ENCODE measurements at places on chromosomes 3 and 15.

- DNase-seq = no peak
Measured at GRCh38 chr3:194278186-194278845, 72.8 kb downstream of the CPN2 start.

- DNase-seq = no peak
Measured at GRCh38 chr3:152079980-152080379, 188.7 kb upstream of the MBNL1 start.

DNA sequence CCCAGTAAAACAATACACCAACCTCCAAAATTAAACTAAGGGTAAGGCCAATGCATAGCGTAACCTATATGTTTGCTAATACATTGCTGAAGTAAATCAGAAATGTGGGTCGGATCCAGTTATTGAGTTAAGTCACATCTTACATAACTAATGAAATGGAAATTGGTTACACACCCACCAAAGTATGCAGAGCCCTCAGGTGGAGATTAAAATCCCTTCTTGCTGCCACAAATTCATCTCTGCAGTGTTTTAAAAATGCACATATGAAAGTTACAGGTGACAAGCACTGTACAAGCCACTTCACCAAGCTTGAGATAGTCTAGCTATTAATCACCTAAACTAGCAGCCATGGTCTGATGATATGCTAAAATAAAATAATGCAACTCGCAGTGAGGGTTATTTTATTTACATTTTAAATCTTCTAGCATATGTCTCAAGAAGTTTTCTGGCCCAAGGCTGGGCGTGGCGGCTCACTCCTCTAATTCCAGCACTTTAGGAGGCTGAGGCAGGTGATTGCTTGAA lies 130.6 kb downstream of the AQP9 start:
- no peak for DNase-seq

- no peak for DNase-seq
Measured at GRCh38 chr15:70493787-70494516, 269.4 kb downstream of the UACA start.

DNA sequence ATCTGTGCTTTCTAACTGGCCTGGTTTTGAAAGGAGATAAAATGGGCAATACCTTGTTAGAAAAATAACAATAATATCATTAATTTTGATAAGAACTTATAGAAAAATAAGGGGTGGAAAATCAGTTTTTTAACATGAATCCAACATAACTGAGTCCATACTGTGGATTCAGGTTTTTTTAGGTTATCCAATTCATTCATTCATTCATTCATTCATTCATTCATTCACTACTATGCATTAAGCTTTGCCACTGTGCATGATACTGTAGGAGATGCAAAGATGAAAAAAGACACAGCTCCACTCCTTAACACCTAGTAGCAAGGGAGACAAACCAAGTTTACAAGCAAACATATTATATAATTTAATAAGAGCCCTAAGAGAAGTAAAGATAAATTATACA lies 97.0 kb upstream of the TNIK start:
- no peak for DNase-seq

DNA sequence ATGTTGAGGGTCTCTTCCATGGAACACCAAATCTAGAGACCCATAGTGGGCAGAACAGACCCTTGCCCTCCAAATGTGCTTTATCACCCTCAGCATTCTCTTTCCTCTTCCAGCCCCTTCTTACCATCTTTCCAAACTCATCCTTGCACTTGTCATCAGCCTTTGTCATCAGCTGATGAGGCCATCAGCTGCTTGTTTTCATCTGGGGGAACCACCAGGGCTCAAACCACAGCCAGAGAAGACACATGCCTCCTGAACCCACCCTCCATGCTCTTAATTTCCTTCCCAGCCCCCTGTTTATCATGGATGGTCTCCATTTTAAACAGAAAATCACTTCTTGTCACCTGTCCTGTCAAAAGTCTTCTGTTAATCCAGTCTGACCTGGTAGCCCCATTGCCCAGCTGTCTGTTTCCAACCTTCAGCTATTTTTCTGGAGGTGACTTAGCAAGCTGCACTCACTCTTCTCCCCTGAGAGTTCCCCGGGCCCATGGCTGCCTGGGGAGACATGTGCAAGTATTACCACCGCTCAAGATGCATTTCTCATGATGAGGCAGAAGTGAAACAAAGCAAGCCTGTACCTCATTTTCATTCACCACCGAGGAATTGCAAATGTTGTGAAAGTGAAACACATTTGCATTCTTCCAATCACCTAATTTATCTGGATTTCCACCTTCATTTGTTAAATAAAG lies 14.7 kb upstream of the SYNM start:
- no peak for DNase-seq

GRCh38 chr3:125107861-125108567 lies 52.2 kb upstream of the HEG1 start:
- DNase-seq = peak; percentile 42

DNA sequence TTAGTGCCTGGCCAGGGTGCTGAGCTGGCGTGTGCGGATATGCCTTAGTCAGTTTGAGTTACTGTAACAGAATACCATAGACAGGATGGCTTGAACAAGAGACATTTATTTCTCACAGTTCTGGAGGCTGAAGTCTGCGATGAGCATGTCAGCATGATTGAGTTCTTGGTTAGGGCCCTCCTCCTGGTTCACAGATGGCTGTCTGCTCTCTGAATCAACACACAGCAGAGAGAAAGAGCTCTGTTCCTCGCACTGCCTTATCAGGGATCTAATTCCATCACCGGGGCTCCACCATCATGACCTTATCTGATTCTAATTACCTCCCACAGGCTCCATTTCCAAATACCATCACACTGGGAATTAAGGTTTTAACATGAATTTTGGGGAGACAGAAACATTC lies 386.6 kb upstream of the DPH6 start:
- DNase-seq = no peak

DNA sequence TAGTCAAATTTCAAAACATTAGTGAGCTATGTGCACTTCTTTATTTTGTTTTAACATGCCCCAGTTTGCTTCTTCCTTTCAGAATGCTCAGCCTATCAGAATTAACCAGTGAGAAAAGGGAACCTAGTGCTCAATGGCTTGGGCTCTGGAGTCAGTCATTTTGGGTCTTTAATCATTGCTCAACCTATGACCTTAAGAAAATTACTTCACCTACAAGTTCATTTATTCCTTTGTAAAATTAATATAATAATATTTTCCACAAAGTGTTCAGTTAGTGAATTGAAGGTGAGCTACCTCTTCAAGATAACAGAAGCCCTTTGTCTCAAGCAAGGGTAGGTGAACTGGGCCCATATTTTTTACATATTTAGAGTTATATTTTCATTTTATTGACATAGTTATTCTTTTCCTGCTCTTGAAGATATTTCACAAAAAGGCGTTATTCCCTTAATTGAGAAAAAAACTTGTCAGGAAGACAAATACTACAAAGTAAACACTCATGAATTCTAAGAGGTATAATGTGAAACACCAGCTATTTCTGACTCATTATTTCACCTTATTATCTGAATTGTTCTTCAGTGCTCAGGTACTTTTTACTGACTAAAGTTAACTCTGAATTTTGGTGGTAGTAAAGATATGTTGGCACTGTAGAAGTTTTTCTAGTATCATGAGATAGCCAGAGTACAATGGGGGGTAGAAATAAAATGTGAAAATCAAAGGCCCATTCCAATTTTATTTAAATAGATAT lies 415.5 kb downstream of the NAALADL2 start:
- no peak for DNase-seq

DNA sequence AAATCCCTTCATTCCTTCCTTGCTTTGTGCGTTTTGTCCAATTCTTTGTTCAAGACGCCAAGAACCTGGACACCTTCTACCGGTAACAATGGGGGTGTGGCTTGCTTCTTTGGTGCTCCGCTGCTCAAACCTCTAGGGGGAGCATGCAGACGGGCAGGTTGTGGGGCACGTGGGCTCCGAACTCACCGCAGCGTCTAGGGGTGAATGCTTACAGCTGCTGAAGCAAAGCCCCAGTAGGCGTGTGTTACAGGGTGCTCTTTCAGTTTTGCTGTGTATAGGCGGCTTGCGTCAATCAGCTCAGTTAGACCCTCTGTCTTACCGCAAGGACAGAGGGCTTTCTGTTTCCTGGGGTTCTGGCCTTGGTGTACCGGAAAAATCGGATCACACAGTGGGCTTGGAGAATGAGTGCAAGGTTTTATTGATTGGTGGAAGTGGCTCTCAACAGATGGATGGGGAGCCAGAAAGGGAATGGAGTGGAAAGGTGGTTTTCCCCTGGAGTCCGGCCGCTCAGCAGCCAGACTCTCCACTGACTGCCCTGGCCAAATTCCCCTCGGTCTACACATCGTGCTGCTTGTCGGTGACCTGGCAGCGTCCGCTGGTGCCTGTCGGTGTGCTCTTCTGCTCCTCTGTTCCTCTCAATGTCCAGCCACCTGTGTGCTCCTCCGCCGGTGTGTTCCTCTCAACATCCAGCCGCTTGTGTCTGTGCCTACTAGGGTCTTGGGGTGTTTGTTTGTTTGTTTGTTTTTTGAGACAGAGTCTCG lies 1.2 kb upstream of the LRRC34 start:
- no peak for DNase-seq

DNA sequence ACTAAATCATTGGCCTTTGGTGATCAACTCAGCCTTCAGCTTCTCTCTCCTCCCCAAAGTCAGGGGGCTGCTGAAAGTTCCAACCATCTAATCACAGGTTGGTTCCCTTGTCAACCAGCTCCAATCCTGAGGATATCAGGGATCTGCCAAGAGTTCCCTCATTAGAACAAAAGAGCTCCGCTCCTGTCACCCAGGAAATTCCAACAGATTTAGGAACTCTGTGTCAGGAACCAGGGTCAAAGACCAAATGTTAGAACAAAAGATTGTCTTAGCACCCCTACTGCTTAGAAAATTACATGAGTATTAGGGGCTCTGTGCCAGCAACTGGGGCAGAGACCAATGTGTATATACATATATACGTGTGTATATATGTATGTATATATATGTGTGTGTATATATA lies 32.3 kb upstream of the RAB7A start:
- no peak for DNase-seq

GRCh38 chr3:39232859-39233258 lies 40.5 kb upstream of the XIRP1 start:
- no peak for DNase-seq

DNA sequence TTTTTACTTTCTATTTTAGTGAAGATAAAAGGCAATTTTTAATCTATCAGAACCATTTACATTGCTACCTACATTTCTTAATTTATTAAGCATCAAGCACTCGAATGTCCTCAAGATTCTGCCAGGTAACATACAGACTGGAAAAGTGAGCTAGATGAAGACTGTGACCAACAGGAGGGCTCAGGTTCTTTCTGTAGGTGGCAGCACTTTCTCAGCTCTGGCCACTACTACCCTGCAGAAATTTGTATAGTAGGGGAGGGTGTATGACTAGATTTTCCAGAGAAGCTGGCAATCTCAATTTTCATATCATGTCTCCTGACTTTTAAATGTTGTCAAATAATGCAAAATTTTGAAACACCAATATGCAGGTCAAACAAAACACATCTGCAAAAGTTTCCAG lies 165.0 kb upstream of the SUCLG2 start:
- DNase-seq = no peak

DNA sequence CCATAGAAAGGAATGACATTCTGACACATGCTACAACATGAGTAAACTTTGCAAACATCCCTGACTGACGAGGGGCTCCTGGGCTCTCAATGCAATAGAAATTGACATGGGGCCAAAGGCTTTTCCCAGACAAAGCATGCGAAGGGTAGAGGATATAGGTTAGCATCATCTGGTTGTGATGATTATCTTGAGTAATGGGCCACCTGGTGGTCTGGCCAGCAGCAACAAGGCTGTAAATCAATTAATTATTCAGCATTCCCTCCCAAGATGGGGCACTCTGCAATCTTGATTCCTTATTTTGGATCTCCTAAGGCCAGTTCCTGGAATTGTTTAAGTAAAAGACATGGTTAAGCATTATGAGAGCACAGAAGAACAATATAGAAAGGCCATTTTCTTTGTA lies 99.2 kb downstream of the AGBL1 start:
- no peak for DNase-seq

- no peak for DNase-seq
Measured at GRCh38 chr3:106826791-106827311, 550.4 kb upstream of the CCDC54 start.

GRCh38 chr3:71392251-71392650 lies 191.3 kb downstream of the FOXP1 start:
- DNase-seq = no peak

- no peak for DNase-seq
Measured at GRCh38 chr3:100179692-100180349, 65.5 kb upstream of the FILIP1L start.

DNA sequence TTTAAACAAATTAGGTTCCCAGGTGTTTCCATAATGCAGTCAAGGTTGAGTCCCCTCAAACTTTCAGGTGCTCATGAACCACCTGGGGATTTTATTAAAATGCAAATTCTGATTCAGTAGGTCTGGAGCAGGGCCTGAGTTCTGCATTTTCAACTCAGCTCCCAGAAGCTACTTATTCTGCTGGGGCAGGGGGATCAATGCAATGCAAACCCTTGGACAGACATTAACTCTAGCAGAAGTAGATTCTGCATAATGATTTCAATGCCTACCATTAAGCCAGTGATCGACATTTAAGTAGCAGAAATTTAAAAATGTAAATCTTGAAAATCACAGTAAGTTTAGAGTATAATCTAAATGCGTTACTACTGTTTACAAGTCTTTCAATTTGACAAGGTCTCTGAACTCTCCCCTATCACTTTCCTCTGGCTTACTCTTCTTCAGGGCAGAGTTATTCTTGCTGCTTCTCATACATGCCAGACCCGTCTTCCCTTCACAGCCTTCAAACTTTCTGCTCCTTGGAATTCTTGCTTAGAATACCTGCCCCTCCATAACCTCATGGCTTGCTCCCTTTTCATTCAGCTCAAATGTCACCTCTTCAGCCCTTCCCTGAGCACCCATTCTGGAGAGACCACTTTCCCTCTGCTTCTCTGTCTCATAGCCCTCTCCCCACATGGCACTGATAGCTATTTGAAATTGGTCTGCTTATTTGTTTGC lies 19.3 kb upstream of the DPPA4 start:
- DNase-seq = no peak

DNA sequence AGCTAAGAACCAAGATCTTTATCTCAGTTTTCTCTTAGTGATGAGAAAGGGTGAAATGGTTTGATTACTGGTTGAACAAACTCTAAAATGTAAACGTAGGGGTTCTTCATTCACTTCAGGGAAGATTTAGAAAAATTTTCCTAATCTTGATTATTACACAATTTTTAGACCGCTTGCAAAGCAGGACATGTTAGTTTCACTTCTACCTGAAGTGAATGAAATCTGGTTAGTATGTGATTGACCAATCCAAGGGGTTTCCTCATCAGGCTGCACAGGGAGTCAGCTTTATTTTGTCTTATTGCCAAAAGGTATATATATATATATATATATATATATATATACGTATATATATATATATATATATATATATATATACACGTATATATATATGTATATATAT lies 740.4 kb downstream of the TUSC7 start:
- DNase-seq = no peak

- DNase-seq = no peak
Measured at GRCh38 chr3:116154389-116154788, 290.9 kb downstream of the LSAMP start.

GRCh38 chr15:92018535-92019239 lies 165.2 kb downstream of the SLCO3A1 start:
- no peak for DNase-seq

GRCh38 chr15:49692514-49693090 lies 71.8 kb downstream of the DTWD1 start:
- DNase-seq = no peak

All from amniotic stem cell (primary cell).